ENCODE measurements at places on chromosomes 5 and 9.

DNA sequence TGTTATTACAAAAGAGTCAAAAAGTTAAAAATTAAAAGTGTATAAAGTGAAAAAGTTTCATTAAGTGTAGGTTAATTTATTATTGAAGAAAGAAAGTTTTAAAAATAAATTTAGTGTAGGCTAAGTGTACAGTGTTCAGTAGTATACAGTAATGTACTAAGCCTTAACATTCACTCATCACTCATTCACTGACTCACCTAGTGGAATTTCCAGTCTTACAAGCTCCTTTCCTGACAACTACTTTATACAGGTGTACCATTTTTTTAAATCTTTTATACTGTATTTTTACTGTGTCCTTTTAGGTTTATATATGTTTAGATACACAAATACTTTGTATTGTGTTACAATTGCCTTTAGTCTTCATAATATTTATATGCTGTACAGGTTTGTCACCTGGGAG is 530.2 kb upstream of the FAM174A start:
- DNase-seq: no peak

GRCh38 chr5:143231973-143232812 is 171.3 kb downstream of the NR3C1 start:
- no peak for DNase-seq

DNA sequence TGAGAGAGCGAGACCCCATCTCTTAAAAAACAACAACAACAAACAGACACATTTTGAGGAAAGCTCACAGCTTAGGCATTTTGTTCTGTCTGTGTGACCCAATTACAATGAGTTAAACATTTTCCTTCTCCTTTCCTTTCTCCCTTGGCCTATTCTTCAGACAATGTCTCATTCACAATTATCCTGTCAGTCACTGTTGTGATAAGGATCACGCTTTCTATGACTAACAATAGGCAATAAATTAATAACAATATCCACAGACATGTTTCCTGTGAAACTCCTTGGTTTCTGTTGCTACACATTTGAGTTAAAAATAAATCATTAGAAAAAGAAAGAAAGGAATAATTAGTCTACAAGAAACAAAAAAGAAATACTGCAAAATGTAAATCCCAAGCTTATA is 19.8 kb upstream of the CARTPT start:
- DNase-seq: no peak

- no peak for DNase-seq
Observed at GRCh38 chr5:914612-915011, 21.9 kb downstream of the TRIP13 start.

- no peak for DNase-seq
Observed at GRCh38 chr5:134028496-134028895, 23.7 kb upstream of the VDAC1 start.

DNA sequence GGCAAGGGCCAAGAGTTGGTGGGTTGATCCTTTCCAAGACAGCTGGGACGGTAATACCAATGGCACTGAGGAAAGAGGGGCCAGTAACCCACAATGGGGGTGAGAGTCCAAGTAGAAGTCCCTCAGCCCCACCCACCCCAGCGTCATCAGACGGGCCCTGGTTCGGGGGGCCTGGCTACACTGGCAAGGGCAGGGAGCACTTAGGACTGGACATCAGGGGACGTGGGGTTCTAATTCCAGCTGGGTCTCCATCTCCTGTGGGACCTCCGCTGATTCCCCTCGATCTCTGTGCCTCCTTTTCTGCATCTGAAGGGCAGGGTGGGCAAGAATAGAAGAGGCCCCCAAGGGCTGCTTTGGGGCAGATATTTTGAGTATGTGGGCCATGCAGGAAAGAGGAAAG is 53.5 kb upstream of the FCN1 start:
- no peak for DNase-seq
